ENCODE measurements at places on chromosomes 12 and 14. TPM values are rescaled to one million over a fixed set of nuclear protein-coding genes. Genes with fewer than 3 reads are reported as not detected.

- DNase-seq = no peak
Measured at GRCh38 chr14:49997991-49998390, 105.1 kb downstream of the ARF6 start.

DNA sequence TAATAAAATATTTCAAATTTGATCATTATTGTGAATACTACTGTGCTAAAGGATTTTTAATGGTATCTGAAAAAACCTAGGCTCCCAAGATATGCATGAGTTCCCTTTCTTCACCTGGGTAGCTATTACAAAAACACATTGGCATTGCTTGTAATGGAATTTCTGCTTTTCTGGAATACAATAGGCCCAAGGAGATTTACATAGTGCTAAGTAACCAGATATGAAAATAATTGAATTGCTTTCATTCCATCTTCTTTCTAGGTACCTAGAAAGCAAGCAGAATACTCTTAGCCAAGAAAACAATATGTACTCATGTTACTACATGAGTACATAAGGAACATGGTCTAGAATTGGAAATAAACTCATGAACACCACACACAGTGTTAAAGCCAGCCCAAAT is 291.9 kb downstream of the KCNC2 start:
- no peak for DNase-seq

DNA sequence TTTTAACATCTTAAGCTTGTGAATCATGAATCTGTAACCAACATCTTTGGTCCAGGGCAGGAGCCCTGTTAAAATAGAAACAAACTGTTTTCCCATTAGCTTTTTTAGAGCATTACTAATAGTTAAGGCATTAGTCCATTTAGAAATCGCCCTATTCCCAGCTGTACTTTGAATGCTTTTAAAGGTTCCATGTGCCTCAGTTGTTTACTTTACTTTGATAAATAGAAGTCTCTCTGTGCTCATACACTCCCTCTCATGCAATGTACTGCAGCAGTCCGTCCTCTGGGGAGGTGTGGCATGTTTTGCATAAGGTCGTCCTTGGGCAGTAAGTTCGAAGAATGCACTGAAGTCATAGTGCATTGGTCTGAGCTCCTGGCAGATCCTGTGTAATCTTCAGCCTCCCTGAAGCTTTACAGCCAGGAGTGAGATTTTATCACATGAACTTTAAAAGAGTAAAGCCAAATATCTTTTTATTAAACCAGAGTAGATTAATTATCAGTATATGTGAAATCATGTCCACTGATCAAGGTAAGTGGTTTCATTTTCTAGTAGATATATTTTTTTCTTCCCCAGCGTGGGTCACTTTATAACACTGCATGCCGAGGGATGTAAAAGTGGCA is 134.7 kb downstream of the FGD4 start:
- no peak for DNase-seq

MYL2 gene
- 0.77 TPM for total RNA-seq

Measured in GM12878 (cell line).